NCI-H1436 treated with DMSO at 0.1 percent for 48 hours (cell line): ENCODE measurements at places on chromosomes 5 and 9.

GRCh38 chr5:138305797-138306196 is 25.8 kb downstream of the CDC25C start:
- DNase-seq, result peak; percentile 23

DNA sequence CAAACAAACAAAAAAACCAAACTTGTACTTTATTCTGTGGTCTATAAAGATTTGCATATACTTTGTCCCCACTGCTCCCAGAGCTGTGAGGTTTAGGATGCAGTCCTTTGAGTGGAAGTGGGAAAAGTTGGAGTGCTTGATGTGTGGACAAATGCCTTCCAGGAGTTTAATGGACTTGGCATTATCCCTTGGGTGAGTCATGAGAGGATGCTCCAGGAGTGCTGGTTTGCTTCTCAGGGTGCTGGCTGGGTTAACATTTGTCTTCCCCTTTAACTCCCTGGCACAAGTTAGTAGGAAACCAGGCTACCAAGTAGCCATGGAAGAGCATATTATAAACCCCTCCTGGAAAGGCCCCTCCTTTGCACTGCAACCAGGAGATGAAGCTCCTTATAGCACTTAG is 417.4 kb upstream of the RIOK2 start:
- no peak for DNase-seq

- DNase-seq, result no peak
Observed at GRCh38 chr5:77627869-77628674, 10.4 kb downstream of the OTP start.

DNA sequence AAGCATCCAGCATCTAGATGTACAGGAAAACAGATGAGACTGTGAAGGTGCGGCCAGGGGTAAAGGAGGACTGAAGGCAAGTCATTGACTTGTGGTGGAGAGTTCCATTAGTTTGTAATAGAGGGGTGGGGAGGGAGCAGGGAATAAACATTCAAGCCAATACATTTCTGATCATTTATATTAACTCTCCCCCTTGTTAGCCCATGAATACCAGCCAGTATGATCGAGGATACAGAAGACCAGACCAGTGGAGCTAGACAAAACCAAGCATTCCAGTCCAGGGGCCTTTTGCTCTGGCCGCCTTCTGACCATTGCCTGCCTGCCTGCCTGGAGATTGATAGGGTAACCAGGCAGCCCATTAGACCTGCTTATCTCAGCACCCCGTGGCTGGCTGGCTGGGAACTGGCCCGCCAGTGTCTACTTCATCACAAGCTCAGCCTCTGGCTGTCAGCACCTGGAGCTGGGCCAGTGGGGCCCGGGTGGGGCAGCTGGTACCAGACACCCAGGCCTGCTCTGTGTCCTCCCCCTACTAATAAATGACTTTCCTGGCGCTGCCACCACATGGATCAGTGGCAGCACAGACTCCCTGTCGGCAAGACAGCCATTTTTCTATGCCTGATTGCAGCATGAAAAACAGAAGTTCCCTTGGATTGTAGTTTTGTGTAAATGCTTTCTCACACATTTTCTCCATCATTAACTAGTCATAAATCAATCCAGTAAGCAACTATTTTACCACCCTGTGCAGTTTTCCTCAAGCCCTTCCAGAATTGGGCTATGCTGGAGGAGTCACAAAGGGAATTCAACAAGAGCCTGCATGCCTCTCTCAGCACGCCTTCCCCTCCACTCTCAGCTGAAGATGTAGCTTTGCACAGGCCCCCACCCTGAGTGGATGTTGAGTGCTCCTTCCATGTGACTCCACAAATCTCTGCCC is 181.3 kb downstream of the SNCAIP start:
- no peak for DNase-seq

- no peak for DNase-seq
Observed at GRCh38 chr9:124256517-124257069, 1.2 kb upstream of the NEK6 start.

GRCh38 chr5:160805376-160805775 is 46.6 kb downstream of the ATP10B start:
- DNase-seq, result no peak

- no peak for DNase-seq
Observed at GRCh38 chr5:178540526-178540925, 49.7 kb downstream of the COL23A1 start.

DNA sequence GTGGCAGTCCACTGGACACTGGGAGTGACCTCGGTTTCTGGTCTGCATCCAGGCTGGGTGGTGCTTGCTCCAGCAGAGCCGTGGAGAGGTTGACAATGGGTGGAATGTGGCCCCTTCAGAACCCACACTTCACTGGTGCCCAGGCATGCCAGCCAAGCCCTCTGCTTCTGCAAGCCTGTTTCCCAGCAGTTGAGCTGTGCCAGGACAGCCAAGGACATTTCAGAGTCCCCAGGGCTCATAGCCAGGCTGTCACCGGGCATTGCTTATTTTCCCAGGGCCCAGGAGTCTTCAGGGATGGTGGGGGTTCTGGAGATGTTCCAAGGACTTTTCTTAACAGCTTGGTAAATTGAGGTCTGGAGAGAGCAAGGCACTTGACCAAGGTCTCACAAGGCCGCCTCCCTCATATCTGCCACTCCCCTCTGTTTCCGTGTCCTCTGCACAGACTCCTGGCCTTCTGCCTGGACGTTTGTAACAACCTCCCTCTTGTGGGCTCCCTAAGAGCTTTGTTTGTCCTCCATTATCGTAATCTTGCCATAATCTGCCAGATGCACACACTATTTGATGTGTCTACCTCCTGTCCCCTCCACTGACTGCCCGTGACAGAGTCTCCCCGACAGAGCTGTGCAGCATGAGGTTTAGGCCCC is 3.8 kb upstream of the NDST1 start:
- DNase-seq, result no peak

DNA sequence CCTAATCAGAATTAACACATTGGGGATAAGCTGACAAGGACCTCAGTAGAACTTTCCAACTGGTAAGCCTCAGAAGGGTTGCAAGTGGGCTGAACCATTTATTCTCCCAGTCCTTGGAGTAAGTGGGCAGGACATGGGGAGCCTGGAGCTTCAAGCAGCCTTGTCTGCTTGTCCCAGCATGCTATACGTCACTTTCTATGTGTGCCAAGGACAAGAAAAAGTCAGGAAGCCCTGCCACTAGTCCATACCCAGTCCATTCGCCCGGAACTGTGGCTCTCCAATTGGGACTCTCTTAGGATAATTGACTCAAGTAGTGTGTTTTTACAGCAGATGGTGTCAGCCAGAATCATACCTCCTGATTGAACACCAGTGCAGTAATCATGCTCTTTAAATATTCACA is 62.6 kb upstream of the FRRS1L start:
- no peak for DNase-seq

DNA sequence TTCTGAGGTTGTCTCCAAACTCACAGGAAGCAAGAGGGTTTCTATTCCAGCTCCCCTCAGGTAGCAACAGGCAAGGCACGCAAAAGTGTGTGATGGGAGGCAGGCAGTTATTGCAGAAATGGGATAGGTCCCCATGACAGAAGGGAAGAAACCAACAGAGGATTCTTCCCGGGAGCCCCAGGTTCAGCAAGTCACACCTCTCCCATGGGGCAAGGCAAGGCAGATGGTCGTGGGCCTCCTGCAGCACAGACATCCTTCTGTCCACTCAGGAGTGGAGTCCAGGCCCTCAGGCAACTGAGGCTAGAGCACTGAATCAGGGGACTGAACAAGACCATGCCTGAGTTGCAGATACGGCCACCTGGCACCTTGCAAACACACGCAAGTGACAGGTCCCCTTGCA is 424.9 kb upstream of the IRX4 start:
- no peak for DNase-seq

DNA sequence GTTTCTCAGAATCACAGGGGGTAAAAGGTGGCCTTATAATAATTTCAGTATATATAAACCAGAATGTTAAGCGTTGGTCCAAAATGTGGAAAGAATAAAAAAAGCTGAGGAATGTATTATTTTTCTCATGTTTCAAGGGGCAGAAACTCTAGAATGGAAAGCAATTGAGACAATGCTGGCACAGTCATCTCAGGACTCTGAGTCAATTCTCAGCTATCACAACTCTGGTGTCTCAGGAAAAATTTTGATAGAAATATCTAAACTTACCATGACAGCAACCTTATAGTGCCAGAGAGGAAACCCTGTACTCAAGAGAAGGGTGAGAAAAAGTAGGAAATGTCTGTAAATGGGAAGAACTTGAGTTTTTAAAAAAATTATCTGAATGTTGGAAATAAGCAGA is 1189.4 kb upstream of the NUDT12 start:
- DNase-seq, result no peak

DNA sequence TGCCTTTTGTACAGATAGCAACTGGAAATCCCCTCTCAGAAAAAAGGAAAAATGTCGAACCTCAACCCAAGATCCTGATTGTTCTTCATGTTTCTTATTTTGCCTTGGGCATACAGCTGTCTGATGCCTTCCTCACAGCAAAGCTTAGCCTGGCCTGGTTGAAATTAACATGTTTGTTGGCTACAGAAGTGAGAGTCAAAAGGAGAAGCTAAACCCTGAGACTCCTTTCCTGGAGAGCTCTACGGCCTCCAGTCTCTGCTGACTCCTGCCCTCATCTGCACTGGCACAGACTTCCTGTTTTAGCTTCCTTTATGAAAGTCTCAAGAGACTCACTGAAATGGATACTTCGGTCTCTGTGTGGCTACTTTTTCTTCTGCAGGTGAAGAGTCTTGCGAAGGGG is 186.7 kb downstream of the PARP8 start:
- DNase-seq, result no peak

DNA sequence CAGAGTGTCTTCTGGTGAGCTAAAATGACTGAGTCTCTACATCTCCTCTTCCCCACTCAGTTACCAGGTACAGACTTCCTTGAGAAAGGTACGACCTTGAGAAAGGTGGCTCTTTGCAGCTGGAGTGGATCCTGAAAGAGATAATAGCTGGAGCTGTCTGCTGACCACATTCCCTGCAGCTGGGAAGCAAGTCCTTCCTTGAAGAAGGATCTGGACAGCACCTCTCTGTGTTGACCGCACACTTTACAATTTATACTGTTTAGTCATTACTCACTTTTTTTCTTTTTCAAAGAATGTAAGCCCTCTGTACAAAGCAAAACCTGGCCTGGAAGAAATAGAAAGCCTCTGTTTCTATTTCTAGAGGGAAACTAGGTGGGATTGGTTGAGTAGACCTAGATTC is 148.8 kb downstream of the MACIR start:
- DNase-seq, result no peak

GRCh38 chr5:13478831-13479465 is 465.5 kb downstream of the DNAH5 start:
- DNase-seq, result no peak

DNA sequence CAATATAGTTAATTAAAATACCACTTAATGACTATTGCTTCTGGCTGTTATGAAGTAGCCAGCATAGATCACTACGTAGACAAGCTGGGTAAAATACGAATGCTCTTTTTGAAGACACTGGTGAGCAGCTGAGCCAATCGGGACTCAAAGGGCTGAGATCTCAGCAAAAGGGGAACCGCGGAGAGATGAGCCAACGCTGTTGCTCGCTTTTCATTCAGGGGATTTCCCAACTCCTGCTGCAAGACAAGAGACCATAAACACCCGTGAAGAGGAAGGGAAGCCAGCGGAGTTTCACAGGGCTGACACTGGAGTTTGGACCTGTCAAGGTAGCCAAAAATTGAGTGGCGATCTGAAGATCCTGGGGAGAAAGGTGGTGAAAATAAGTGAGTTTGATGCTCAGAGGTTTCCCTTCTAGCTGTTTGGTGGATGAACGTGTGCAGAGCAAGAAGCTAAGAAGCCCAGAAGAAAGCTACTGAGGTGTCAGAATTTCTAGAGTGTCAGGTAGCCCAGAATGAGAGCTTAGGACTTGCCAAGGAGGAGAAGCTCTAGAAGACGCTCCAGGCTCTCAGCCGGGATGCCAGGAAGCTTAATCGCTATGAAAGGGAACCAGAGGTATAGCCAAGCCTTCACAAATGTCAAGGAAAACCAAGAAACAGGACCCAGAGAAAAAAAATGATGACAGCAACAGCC is 79.6 kb upstream of the RNU6ATAC start:
- no peak for DNase-seq

GRCh38 chr5:62260513-62260912 is 45.5 kb upstream of the KIF2A start:
- no peak for DNase-seq

GRCh38 chr5:4015709-4016108 is 420.1 kb downstream of the IRX1 start:
- no peak for DNase-seq

DNA sequence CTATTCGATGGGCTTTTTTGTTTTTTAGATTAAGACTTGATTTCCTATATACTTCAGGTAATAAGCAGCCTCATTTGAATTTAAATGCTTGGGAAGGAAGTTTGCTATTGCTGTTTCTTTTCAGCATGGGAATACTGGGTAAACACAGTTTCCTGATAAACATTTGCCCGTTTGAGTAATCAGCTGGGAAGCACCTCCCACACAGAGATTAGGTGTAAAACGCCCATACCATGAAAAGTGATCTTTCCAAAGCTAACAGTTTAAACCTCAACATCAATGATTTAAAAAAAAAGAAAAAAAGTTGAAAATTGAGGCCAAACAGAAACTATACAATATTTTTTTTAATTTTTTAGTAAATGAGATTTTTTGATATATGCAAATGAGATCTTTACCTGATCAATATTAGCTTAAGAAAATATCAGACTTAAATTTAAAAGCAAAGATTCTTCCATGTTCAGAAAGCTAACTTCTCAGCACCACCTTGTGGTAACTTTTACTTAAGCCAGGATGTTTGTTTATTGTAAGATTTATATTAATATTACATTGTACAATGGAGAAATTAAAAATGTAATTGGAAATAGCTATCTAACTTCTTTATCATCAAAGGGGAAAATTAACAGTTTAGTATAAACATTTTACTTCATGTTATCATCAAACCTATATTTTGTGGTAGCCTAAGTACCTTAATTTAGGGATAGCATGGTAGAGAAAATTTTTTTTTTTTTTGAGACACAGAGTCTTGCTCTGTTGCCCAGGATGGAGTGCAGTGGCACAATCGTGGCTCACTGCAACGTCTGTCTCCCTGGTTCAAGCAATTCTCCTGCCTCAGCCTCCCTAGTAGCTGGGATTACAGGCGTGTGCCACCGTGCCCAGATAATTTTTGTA is 39.8 kb downstream of the F2RL2 start:
- no peak for DNase-seq
